CD4-positive, CD25-positive, alpha-beta regulatory T cell (primary cell): ENCODE measurements at places on chromosomes 3 and 15. TPM values are rescaled to one million over a fixed set of nuclear protein-coding genes. Genes with fewer than 3 reads are reported as not detected.

SPATA12 gene
- not detected for total RNA-seq

WDR49 gene
- total RNA-seq, result 0.79 TPM

PODXL2 gene
- 1.7 TPM for total RNA-seq

ZNF385D gene
- total RNA-seq, result 2.7 TPM

CNTN3 gene
- total RNA-seq, result not detected

CHRD gene
- not detected for total RNA-seq

RPUSD3 gene
- total RNA-seq, result 21.1 TPM

MKRN3 gene
- 2.8 TPM for total RNA-seq

CPN2 gene
- total RNA-seq, result not detected

COL8A1 gene
- total RNA-seq, result not detected

MEX3B gene
- total RNA-seq, result 1.6 TPM

DNA sequence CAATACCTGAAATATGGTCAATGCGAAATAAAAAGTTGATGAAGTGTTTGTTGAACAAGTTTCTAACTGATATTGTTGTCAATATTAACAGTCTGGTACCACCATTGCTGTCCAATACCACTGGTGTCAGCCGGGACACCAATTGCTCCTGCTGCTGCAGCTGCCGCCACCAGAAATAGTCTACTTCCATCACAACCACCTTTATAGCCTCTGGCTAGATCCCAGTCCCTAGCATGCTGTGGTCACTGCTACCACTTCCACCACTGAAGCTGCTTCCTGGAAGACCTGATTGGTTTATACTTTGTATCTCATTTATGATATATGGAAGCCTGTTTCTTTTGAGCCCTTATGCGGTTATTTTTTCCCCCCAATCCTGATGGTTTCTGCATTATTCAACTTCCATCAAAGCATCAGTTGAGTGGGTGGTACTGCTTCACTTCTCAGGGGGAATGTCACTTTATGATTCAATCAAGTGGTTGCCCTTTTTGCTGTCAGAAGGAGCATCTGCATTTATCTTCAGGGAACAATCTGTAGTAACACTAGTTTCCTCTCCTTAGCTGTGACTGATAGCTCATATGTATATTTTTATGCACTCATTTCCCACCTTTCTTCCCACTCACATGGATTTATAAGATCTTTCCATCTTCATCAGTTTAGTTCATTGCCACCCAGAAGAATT lies 11.7 kb downstream of the LNP1 start:
- no peak for DNase-seq

DNA sequence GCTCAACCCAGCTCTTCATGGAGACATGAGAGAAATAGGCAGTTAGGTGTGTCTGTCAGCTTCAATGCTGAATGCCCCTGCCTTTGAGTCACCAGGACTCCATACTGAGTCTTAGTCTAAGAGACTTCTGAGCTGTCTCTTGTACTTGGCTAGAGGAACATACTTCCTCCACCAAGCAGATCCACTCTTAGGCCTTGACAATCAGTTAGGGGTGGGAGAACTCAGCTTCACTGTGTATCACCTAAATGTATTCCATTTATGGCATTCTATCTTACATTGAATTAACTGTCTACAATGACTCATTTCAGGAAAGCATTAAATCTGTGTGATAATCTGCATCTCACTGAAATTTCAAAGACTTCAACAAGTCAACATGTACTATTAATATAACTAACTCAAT lies 66.0 kb downstream of the STAC start:
- DNase-seq, result no peak

DNA sequence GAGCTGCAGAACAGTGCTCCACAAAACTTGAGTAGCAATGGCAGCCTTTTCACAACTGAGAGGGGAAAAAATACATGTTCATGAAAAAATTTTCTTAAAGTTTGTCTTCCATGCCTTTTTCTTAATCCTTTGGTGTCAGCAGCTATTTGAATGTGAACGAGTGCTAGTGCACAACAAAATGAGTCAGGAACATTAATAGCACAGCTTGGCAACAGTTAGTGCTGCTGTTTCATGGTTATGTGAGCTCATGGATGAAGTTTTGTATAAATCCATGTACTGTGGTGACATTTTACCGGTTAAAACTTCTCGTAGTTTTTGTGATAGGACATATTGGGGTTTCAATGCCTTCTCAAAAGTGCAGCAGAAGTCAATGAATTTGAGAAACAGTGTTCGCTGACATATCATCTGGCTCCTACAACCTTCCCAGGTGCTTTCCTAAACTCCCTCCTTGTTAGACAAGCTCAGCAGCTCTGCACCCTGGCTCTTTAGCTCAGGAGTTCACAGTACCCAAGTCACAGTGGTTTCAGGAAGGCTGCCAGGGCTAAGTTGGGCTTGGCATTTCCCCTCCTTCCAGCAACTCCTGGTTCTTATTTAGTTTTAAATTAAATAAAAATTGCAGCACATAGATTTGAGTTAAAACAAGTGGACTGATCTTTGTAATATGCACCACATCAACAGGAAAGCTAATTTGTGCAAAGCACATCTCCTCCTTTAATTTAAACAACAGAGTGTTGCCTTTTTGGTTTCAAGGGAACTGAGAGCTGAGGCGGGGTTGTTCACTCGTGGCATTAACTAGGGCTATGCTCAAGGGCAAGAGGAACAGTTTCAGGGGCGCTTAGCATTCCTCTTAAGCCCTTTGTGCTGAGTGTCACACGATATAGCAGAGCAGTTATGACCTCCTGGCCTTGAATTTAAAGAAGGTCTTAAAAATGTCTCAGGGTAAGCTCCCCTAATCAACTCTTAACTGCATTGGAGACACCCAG lies 362.8 kb downstream of the CHST2 start:
- no peak for DNase-seq

- DNase-seq, result no peak
Measured at GRCh38 chr15:25780479-25781255, 82.5 kb downstream of the ATP10A start.

- DNase-seq, result no peak
Measured at GRCh38 chr15:38647683-38648082, 83.1 kb upstream of the RASGRP1 start.

- DNase-seq, result no peak
Measured at GRCh38 chr3:151434151-151434890, 26.5 kb downstream of the IGSF10 start.

- no peak for DNase-seq
Measured at GRCh38 chr15:88704791-88705768, 66.3 kb downstream of the ISG20 start.

DNA sequence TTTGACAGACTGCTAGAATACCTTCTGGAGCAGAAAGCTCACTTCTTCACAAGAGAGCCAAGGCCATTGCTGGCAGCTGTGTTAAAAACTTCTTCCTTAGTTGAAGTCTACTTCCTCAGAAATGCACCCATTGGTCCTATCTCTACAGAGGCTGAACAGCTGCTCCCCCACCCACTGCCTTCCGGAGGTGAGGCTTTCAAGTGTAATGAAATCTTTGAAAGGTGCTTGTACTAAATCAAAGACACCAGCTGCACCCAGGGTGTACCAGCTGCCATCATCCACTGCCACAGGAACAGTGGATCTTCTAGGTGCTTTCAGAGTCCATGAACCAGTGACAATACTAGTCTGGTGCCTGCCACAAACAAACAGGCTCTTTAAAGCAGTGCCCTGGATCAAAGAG lies 26.4 kb upstream of the HERC1 start:
- DNase-seq, result peak; percentile 93

- DNase-seq, result no peak
Measured at GRCh38 chr15:53247041-53247708, 457.0 kb upstream of the ONECUT1 start.

- DNase-seq, result no peak
Measured at GRCh38 chr3:13455644-13456043, 24.5 kb upstream of the HDAC11 start.

GRCh38 chr3:34001022-34001421 lies 202.6 kb downstream of the PDCD6IP start:
- DNase-seq, result no peak

DNA sequence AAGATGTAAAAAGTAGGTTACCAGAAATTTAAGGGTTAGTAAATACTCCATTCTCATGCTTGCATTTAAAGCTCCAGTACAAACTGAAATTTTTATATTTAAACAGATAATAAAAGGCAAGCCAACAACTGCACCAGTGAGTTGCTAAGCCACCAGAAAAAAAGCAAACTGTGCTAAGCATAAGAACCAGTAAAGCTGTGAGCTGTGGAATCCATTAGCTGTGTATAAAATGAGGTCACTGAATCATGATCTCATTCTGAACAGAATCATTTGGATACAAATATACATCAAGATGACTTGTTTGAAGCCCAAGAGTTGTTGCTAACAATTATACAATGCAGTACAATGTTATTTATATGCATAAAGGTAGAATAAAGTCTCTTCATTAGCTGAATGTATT lies 1312.2 kb downstream of the SI start:
- DNase-seq, result no peak

- no peak for DNase-seq
Measured at GRCh38 chr3:16899919-16900318, 15.2 kb downstream of the PLCL2 start.

DNA sequence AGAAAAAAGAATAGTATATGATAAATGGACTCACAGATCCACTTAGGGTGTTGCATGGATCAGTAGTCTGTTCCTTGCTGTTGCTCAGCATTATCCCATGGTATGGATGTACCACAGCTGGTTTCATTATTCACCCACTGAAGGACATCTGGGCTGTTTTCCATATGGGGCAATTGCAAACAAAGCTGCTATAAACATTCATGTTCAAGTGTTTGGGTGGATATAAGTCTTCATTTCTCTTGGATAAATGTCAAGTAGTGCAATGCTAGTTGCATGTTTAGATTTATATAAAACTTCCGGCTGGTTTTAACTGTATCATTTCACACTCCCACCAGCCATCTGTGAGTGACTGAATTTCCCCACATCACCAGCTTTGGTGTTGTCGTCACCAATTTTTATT lies 137.7 kb downstream of the ASB7 start:
- DNase-seq, result no peak

DNA sequence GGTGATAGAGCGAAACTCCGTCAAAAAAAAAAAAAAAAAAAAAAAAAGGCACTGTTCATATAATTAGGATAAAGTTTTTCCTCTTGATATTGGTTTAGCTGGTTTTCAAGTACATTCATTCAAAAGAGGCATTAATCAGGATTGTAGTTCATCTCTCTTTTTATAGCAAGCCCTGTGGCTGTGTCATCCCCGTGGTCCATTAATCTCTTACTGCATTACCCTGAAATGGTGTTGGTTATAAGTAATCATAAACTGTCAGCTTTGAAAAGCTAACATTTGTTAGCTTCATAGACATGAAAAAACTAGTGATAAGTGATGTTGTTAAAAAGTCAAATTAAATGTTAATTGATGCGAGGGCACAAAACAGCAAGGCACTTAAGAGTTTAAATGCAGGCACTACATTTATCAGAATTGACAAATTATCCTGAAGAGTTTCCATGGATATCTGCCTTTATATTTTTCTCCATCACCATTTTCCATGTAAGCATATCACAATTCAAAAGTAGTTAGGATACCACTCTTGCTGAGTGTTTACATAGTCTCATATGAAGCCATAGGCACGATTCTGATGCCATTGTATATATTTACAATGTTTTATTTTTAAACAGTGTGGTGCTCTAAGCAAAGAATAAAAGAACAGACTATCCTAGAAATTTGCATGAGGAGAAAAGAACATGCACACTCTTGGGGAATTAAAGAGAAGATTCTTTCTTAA lies 193.1 kb downstream of the OTOL1 start:
- no peak for DNase-seq

GRCh38 chr3:141273700-141274410 lies 42.2 kb downstream of the PXYLP1 start:
- no peak for DNase-seq

GRCh38 chr15:39114690-39115378 lies 466.0 kb upstream of the THBS1 start:
- no peak for DNase-seq

GRCh38 chr15:90513448-90513847 lies 16.3 kb upstream of the CRTC3 start:
- DNase-seq, result no peak

DNA sequence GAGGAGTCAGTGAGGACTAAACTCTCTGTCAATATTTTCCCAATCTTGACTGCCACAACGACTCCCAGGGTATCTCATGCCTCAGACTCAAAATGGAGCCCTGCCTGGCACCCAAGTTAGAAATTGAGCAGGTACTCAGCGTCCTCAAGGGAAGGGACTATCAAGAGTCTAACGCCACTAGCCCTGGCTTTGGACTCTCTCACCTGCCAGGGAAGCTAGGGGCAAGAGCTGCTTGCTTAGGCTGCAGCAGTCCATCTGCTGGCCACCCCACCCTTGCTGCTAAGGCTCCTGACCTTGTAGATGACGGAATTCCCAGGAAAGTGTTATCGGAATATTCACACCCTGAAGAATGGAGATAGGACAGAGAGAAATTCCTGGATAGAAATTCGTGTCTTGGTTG lies 33.0 kb downstream of the ZIC4 start:
- no peak for DNase-seq

DNA sequence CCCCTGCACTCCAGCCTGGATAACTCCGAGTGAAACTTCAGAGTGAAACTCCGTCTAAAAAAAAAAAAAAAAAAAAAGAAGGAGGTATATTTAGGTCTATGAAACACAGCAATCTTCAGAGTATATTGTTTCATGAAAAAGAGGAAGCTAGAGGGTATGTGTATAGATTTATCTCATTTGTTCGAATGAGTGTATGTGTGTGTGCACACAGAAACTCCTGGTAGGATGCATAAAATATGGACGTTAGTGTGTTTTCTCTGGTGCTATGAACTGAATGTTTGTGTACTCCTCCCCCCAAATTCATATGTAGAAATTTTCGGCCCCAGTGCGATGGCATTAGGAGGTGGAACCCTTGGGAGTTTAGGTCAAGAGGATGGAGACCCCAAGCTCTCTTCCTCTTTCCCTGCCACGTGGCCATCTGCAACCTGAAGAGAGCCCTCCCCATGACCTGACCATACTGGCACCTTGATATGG lies 98.6 kb upstream of the KLF13 start:
- no peak for DNase-seq

GRCh38 chr3:134559591-134559990 lies 73.7 kb downstream of the CEP63 start:
- no peak for DNase-seq
